ENCODE measurements at places on chromosomes 1 and 21. TPM values are rescaled to one million over a fixed set of nuclear protein-coding genes. Genes with fewer than 3 reads are reported as not detected.

GRCh38 chr1:152003846-152004442 lies 10.3 kb upstream of the S100A10 start:
- DNase-seq: peak; percentile 29
- H3K27ac ChIP-seq: no peak overlapping the region
- H3K36me3 ChIP-seq: no peaks in the 10 kb centered on the region
- H3K4me1 ChIP-seq: no peaks in the 10 kb centered on the region
- H3K27me3 ChIP-seq: peaks cover 52% of the 10 kb centered on the region

GRCh38 chr1:170204121-170204520 lies 58.4 kb downstream of the NTMT2 start:
- H3K4me3 ChIP-seq: no peak overlapping the region
- H3K36me3 ChIP-seq: no peaks in the 10 kb centered on the region
- DNase-seq: peak; percentile 58
- H3K4me1 ChIP-seq: peaks cover 17% of the 10 kb centered on the region

The PPIAL4G gene
- total RNA-seq: not detected

DNA sequence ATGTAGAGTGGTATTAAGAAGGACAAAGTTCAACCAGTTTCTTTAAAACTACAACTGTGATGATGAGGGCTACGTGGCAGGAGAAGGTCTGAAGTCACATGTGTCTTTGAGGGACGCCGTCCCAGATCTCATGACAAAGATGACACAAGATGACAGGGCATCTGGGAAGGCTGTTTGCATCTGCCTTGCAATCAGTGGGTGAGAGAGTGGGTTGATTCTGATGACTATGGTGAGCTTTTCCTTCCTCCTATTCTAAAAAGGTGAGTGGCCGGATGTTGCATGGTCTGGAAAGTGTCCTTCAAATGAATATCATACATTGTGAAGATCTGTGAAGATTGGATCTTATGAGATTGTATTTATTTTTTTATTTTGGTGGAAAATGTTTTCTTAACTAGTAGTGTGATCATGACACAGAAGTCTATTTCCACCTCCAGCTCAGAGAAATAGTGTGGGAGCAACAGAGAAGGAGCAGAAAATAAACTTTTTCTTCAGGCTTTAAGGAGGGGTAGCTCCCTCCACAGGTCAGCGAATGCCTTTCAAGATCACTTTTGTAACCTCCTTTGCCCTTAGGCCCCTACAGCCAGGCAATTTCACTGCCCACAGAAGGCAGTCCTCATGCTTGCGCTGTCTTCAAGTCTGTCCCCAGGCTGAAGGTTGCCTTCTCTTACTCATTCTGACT lies 76.0 kb upstream of the ATF3 start:
- no peak overlapping the region for H3K4me3 ChIP-seq
- H3K4me1 ChIP-seq: peaks cover 6% of the 10 kb centered on the region
- H3K27me3 ChIP-seq: peaks cover 8% of the 10 kb centered on the region
- DNase-seq: no peak
- H3K27ac ChIP-seq: no peak overlapping the region

DNA sequence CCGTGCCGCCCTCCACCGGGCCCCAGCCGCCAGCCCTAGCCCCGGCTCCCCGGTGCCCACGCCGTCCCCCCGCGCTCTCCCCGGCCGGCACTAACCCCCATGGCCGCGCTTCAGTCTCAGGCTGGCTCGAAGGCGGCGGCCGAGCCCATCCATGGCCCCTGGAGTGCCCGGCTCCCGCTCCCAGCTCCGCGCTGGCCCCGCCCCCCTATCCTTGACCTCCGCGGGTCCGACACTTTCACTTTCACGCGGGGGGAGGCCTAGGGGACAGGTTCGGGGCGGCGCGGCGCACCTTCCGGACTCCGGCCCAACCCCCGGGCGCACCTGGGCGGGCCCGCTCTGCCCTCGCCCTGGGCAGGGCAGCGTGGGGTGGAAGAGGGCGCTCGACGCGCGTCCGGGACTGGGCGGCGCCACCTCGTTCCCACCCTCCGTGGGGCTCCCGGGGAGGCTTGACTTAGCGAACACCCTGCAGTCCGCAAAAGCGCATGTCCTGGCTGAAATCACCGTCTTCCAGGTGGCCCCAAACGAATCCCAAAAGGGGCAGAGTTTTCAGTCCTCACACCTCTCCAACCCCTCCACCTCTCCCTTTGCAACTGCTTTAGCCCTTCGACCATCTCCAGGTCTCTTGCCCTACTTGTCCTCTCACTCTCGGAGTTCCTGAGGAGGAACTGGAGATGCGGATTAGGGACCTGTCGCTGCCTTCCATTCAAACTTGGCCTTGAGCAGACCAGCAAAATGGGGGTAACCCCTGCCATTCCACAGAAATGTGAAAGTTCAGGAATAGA lies 3.9 kb upstream of the DENND2D start:
- H3K36me3 ChIP-seq: no peaks in the 10 kb centered on the region
- H3K27ac ChIP-seq: no peak overlapping the region
- DNase-seq: no peak

GRCh38 chr1:106178791-106179190 lies 877.7 kb upstream of the PRMT6 start:
- no peaks in the 10 kb centered on the region for H3K36me3 ChIP-seq
- H3K4me3 ChIP-seq: no peak overlapping the region
- H3K27me3 ChIP-seq: no peaks in the 10 kb centered on the region
- DNase-seq: peak; percentile 50
- no peaks in the 10 kb centered on the region for H3K4me1 ChIP-seq

DNA sequence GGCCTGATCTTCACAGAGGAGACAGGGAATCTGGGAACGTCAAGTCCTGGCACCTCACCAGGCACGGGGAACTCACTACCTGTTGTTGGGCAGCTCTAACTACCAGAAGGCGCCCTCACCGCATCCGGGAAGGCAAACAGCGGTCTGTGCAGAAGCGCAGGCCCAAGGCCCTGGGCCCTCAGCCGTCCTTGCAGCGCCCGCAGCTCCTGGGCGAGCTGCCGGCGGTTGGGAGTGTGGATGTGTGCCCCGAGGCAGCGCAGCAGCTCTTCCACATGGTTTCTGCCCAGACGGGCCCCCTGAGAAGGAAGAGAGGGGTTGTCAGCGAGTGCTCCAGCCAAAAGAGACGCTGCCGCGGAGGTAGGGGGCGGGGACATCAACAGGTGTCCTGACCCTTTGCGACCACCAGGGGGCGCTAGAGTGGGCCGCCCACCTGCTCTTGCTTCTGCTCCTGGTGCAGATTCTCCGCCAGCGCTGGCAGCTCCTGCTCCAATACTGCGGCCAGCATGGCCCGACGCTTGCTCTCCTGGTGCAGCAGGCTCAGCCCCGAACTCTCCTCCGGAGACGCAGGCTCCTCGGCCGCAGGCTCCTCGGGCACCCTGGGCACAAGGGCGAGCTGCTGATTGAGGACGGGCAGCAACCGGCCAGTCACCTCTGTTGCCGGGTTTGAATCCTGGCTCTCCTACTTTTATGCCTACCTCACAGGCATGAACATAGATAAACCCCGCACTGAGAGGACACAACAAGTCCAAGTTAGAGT lies 9.3 kb downstream of the MAP3K6 start:
- peak overlapping the region; percentile 19 for H3K27ac ChIP-seq
- no peaks in the 10 kb centered on the region for H3K36me3 ChIP-seq
- no peak overlapping the region for H3K4me3 ChIP-seq
- peak; percentile 73 for DNase-seq
- H3K27me3 ChIP-seq: no peaks in the 10 kb centered on the region

GRCh38 chr1:64474665-64475439 lies 4.9 kb downstream of the CACHD1 start:
- DNase-seq: peak; percentile 65
- H3K27me3 ChIP-seq: no peaks in the 10 kb centered on the region

- H3K4me1 ChIP-seq: no peaks in the 10 kb centered on the region
- DNase-seq: peak; percentile 12
- no peak overlapping the region for H3K4me3 ChIP-seq
Measured at GRCh38 chr21:18155508-18156193, 89.0 kb upstream of the CHODL start.

- no peak overlapping the region for H3K4me3 ChIP-seq
- peaks cover 45% of the 10 kb centered on the region for H3K4me1 ChIP-seq
- H3K36me3 ChIP-seq: no peaks in the 10 kb centered on the region
- no peak overlapping the region for H3K27ac ChIP-seq
- no peaks in the 10 kb centered on the region for H3K27me3 ChIP-seq
Measured at GRCh38 chr1:38789498-38790169, 69.9 kb downstream of the RRAGC start.

Measured in A673 (cell line).